ENCODE measurements at places on chromosomes 5 and 9. TPM values are rescaled to one million over a fixed set of nuclear protein-coding genes. Genes with fewer than 3 reads are reported as not detected.

GRCh38 chr5:126695091-126695490, 81.8 kb upstream of the LMNB1 start:
- H3K4me1 ChIP-seq: no peaks in the 10 kb centered on the region
- DNase-seq: no peak
- H3K36me3 ChIP-seq: no peaks in the 10 kb centered on the region

Gene CAVIN4
- 0.82 TPM for total RNA-seq

Gene INSL4
- not detected for total RNA-seq

Gene TDRD7
- total RNA-seq: 10.6 TPM

DNA sequence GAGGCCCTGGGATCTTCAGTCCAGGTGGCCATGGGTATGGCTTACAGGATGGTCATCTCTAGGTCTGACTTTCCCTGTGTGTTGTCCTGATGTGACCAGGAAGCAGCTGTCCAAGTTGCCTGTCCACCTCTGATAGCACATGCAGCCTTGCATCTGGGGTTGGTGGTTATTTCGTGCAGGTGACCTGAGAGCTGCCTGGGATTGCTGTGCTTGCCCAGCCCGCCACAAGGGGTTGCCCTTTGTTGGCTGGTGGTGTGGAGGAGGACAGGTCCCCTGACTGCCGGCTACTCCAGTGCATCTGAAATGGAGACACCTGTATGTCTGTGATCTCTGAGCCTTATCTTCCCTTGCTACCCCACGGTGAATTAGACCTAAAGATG, 212.6 kb downstream of the ARHGAP26 start:
- peaks cover 7% of the 10 kb centered on the region for H3K4me1 ChIP-seq
- H3K27ac ChIP-seq: no peak overlapping the region
- no peak for DNase-seq
- no peak overlapping the region for H3K4me3 ChIP-seq

- peaks cover 2% of the 10 kb centered on the region for H3K27me3 ChIP-seq
- DNase-seq: no peak
- H3K4me3 ChIP-seq: no peak overlapping the region
These were observed 119.6 kb downstream of the SEC61B start for GRCh38 chr9:99341686-99342085.

DNA sequence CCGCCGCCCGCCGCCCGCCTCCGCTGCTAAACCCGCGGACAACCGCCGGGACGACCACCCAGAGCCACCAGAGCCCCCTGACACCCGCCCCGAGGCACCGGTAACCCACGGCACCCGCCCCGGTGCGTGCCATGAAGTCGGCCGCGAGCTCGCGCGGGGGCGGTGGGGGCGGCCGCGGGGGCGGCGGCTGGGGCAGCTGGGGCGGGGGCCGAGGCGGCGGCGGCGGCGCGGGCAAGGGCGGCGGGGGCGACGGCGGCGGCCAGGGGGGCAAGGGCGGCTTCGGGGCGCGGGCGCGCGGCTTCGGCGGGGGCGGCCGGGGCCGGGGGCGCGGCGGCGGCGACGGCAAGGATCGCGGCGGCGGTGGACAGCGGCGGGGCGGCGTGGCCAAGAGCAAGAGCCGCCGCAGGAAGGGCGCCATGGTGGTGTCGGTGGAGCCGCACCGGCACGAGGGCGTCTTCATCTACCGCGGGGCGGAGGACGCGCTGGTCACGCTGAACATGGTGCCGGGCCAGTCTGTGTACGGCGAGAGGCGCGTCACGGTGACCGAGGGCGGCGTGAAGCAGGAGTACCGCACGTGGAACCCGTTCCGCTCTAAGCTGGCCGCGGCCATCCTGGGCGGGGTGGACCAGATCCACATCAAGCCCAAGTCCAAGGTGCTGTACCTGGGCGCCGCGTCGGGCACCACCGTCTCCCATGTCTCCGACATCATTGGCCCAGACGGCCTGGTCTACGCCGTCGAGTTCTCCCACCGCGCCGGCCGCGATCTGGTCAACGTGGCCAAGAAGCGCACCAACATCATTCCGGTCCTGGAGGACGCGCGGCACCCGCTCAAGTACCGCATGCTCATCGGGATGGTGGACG, 499 bp downstream of the FBLL1 start:
- DNase-seq: no peak
- H3K27ac ChIP-seq: no peak overlapping the region
- no peaks in the 10 kb centered on the region for H3K36me3 ChIP-seq
- no peaks in the 10 kb centered on the region for H3K27me3 ChIP-seq
- peak overlapping the region; percentile 31 for H3K4me3 ChIP-seq

DNA sequence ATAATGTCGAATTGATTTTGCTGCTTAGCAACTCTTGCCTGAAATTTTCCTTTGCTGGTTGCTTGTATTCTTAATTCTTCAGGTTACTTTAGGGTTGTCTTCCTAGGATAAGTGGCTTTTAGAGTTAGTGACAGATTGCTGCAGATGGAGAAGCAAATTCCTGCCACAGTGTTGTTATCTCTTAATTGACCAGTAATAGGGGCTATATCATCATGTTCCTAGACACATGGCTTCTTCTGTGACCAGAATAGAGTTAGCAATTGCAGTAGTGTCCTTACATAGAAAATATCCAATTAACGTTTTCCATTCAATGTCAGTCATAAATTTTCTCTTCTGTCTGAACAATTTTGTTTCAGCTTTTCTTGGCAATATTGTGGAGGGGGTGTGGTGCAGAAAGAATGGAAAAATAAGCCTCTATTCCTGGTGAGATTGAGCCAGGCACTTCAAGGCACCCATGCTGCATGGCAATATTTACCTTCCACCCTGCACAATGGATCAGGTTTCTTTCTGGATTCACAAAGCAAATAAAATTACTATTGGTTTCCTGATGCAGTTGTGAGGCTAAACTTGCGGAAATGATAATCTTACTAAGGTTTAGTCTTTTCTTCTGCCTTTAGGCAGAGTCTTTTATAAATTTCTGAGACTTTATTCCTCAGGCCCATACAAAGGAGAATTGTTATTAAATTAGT, 1481.5 kb downstream of the EFNA5 start:
- no peak for DNase-seq
- no peaks in the 10 kb centered on the region for H3K27me3 ChIP-seq
- no peak overlapping the region for H3K4me3 ChIP-seq
- no peaks in the 10 kb centered on the region for H3K4me1 ChIP-seq

Measured in Panc1 (cell line).